Liver (tissue), 10 donors: ENCODE measurements at places on chromosomes 11 and 22. TPM values are rescaled to one million over a fixed set of nuclear protein-coding genes. Genes with fewer than 3 reads are reported as not detected.

Gene OR4B1
- not detected for polyA plus RNA-seq

Gene TRIM51
- polyA plus RNA-seq: not detected

Gene DEFB131B
- polyA plus RNA-seq: not detected

Gene TMEM191B
- 0.07 TPM for polyA plus RNA-seq

Gene PKNOX2
- polyA plus RNA-seq: 0.29 TPM

Gene RFPL3
- polyA plus RNA-seq: not detected

Gene LRRN4CL
- not detected for polyA plus RNA-seq

Gene OR51B4
- not detected for polyA plus RNA-seq

Gene PPME1
- 9.1 TPM for polyA plus RNA-seq

Gene HBG1
- polyA plus RNA-seq: not detected

Gene CARD16
- polyA plus RNA-seq: 9.7 TPM

Gene TBC1D22A
- polyA plus RNA-seq: 4.1 TPM

Gene FAM118A
- 6.3 TPM for polyA plus RNA-seq
